ENCODE measurements at places on chromosomes 3 and 15.

DNA sequence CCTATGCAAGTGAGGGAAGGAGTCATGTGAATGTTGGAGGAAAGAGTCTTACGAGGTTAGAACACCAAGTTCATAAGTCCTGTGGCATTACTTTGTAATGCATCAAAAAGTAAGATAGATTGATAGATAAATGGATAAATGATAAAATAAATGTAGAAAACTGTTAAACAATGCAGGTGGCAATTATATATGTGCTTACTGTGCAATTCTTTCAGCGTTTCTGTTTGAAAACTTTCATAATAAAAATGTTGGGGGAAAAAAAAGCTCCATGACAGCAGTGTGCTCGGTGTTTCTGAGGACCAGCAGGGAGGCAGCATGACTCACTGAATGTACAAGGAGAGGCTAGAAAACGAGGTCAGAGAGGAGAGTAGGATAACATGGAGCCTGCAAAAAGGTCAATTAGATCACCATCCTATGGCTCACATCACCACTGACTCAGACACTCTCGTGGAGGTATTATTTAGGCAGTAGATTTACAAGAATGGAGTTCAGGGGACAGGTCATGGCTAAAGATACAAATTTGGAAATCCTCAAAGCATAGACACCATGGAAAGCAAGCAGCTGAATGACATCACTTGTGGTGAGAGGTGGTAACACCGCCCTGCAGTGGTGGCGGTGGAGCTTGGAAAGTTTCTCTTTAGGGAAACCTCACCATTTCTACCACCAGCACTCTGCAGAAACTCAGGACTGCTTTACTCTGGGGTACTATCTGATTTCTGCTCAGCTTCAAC, 219.8 kb downstream of the CTNNB1 start:
- no peaks in the 10 kb centered on the region for H3K27me3 ChIP-seq
- no peaks in the 10 kb centered on the region for H3K36me3 ChIP-seq
- peaks cover 19% of the 10 kb centered on the region for H3K4me1 ChIP-seq
- H3K27ac ChIP-seq = no peak overlapping the region
- no peak for DNase-seq

DNA sequence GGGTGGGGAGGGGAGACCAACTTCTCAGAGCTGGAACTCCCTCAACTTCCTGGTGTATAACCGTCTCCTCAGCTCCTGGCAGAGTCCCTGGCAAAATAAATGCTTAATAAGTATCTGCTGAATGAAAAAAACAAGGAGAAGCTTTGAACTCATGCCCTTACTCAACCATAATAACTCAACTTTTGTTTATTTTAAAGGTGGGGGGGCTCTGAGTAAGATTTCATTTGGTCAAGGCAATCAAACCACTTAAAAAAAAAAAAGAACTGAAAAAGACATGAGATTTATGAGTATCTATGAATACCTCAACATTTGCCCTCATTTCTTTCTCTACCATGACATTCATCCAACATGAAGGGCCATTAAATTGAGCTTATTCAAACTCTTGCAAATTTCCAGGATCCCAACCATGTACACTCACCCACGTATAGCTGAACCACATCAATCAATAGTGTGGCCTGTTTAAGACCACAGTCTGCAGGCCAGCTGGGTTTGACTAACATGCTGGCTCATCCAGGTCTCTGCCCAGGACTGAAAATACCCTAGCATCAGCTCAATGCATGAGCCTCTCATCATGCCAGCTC, 157.9 kb downstream of the FOXP1 start:
- no peaks in the 10 kb centered on the region for H3K36me3 ChIP-seq
- H3K27me3 ChIP-seq = no peaks in the 10 kb centered on the region
- H3K4me3 ChIP-seq = no peak overlapping the region
- H3K27ac ChIP-seq = no peak overlapping the region
- DNase-seq = no peak

GRCh38 chr15:88872106-88872505, 23.2 kb downstream of the HAPLN3 start:
- no peaks in the 10 kb centered on the region for H3K27me3 ChIP-seq
- no peak overlapping the region for H3K4me3 ChIP-seq
- peaks cover 3% of the 10 kb centered on the region for H3K4me1 ChIP-seq

DNA sequence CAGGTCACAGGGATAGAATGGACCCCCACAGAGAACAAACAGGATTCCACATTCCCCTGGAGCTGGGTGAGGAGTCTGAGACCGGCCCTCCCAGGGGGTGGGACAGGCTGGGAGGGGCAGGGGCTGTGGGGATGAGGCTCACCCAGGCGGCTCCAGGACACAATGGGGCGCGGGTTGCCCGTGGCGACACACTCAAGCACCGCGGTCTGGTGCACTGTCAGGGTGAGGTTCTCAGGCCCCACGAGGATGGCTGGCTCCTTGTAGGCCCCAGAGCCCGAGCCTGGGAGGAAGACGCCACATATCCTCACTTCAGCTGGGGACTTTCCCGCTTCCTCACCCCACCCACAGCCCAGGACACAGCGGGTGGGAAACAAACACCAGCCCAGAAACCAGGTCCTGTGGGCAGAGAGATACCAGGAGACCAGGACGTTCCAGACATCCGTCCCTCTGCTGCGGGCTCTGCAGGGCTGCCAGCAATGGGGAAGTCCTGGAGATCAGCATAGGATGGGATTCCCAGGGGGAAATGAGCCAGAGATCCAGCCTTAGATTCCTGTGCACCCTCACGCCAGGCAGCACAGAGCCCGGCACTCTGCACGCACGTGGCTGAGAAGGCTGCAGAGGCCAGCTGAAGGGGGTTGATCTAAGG, 30.2 kb downstream of the RNU5B-1 start:
- H3K36me3 ChIP-seq = peaks cover 10% of the 10 kb centered on the region
- H3K4me1 ChIP-seq = peaks cover 61% of the 10 kb centered on the region
- H3K27me3 ChIP-seq = no peaks in the 10 kb centered on the region

GRCh38 chr15:73540161-73540560, 93.0 kb downstream of the NPTN start:
- H3K4me1 ChIP-seq = no peaks in the 10 kb centered on the region
- DNase-seq = no peak
- H3K27ac ChIP-seq = no peak overlapping the region
- H3K27me3 ChIP-seq = peaks cover 2% of the 10 kb centered on the region

- H3K4me1 ChIP-seq = peaks cover 5% of the 10 kb centered on the region
- H3K4me3 ChIP-seq = no peak overlapping the region
- no peak overlapping the region for H3K27ac ChIP-seq
- no peaks in the 10 kb centered on the region for H3K27me3 ChIP-seq
- no peaks in the 10 kb centered on the region for H3K36me3 ChIP-seq
- no peak for DNase-seq
Observed at GRCh38 chr3:136642711-136643110, 109.5 kb downstream of the STAG1 start.

DNA sequence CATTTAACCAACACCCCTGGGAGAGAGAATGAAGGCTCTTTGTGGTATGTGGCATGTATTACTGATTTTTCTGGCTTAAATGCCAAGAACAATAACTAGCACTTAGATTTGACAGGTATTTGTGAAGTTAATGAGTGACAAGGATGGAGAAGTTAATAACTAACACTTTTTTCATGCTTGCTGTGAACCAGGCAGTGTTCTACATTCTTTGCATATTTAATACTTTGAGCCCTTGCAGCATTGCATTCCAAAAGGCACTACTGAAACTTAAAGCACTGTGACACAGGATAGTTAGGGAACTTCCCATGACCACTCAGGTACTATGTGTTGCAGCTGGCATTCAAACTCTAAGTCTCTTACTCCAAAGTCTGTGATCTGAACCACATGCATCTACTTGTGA, 650.6 kb downstream of the ZPLD1 start:
- H3K27ac ChIP-seq = no peak overlapping the region
- no peak for DNase-seq
- no peaks in the 10 kb centered on the region for H3K4me1 ChIP-seq
- no peak overlapping the region for H3K4me3 ChIP-seq
- no peaks in the 10 kb centered on the region for H3K27me3 ChIP-seq

DNA sequence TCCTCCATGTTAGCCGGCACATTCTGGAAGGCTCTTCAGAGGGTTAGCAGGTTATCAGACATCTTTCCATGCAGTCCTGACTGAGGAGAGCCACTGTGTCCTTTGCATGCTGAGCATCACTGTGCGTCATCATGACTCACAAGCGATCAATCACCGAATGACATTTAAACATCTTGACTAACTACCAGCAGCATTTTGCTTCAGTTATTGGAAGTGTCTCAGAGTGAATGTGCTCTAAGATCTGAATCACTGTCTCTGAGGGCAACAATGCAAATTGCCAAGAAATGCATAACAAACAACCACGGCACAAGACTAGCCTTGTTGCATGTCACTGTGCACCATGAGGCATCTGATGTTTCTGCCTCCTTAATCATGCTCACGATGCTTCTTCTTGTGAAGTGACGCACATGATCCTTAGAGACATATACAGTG, 18.3 kb upstream of the ATP8B4 start:
- DNase-seq = no peak
- no peaks in the 10 kb centered on the region for H3K36me3 ChIP-seq
- H3K4me3 ChIP-seq = no peak overlapping the region
- H3K27me3 ChIP-seq = no peaks in the 10 kb centered on the region

DNA sequence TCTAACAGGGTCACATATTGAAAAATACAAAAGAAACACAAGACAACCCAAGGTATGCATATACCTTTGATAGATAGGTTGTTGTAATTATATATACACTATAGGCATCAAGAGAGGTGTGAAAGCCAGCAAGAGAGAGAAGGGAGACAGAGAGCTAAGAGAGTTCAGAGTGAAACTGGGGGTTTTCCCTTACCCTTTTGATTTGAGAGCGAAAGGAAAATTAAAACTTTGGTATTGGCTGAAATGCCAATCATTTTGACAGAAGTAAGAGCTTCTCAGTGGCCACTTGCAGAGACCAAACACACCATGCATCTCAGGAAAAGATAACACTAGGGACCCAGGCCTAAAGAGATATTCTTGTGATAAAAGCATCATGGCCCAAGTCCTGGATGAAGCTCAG, 183.6 kb downstream of the SHOX2 start:
- DNase-seq = no peak
- H3K27me3 ChIP-seq = peaks cover 2% of the 10 kb centered on the region
- no peaks in the 10 kb centered on the region for H3K36me3 ChIP-seq
- no peak overlapping the region for H3K4me3 ChIP-seq
- H3K27ac ChIP-seq = no peak overlapping the region
